Foreskin fibroblast (primary cell): ENCODE measurements at places on chromosomes 12 and 14.

- DNase-seq: no peak
These were observed 68.9 kb downstream of the CMKLR1 start for GRCh38 chr12:108270035-108270848.

DNA sequence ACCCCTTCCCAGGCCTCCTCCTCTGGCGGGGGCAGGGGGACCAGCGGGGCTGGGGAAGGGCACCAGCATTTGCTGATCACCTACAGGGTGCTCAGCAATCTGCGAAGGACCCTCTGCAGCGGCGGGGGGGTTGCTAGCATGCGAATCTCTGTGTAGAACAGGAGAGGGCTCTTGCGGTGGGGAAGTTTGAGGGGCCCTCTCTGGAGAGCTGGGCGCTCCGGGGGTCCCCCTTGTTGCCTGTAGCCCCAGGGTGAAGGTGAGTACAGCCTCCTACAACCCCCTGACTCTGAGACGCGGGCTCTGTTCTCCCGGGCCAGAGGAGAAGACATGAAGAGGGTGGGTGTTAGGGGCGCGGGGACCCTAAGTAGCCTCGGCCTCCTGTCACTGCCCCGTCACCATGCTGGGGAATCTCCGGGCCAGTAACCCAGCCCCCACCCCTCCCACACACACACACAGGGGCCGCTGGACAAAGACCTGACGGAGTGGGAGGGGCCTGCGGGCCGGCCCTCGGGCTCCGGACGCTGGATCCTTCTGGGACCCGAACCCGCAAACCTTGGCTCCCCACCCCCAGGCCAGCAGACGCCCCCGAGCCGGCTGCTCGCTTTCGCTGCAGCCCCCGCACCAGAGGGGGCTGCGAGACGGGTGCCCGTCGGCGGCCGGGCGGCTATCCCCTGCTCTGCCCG is 734 bp downstream of the FIGNL2 start:
- DNase-seq: no peak

- DNase-seq: peak; percentile 84
These were observed 1.7 kb downstream of the TPCN1 start for GRCh38 chr12:113222730-113223531.

GRCh38 chr12:127560041-127560478 is 706.9 kb upstream of the TMEM132C start:
- DNase-seq: no peak

DNA sequence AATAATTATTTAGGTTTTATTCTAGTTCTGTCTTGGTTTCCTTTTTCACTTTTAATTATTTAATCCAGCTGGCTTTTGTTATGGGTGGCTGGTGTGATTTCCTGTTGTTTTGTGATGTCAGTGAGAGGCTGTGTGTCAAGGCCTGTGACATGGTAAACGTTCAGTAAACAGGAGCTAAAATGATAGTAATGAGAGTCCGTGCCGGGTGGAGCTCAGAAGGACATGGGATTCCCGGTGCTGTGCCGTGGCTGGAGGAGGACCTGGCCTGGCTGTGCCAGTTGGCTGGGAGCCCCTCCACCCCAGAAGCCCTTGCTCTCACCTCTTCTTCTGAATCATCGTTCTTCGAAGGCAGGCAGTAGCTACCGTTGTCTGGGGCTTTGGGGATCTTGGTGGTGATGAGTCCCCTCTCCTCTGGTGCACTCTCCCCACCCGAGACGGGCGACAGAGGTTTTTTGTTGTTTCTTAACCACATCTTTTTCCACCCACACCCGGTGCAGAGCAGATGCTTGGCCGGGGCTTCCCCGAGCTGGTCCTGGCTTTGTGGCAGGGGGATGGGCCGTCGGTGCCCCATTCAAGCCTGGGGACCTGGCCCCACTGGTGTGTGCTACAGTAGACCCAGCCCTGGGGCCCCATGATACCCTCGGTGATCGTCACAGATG is 29.1 kb downstream of the SH2B3 start:
- DNase-seq: peak; percentile 76

- DNase-seq: no peak
These were observed 64.2 kb downstream of the ADCK1 start for GRCh38 chr14:77864085-77864484.

DNA sequence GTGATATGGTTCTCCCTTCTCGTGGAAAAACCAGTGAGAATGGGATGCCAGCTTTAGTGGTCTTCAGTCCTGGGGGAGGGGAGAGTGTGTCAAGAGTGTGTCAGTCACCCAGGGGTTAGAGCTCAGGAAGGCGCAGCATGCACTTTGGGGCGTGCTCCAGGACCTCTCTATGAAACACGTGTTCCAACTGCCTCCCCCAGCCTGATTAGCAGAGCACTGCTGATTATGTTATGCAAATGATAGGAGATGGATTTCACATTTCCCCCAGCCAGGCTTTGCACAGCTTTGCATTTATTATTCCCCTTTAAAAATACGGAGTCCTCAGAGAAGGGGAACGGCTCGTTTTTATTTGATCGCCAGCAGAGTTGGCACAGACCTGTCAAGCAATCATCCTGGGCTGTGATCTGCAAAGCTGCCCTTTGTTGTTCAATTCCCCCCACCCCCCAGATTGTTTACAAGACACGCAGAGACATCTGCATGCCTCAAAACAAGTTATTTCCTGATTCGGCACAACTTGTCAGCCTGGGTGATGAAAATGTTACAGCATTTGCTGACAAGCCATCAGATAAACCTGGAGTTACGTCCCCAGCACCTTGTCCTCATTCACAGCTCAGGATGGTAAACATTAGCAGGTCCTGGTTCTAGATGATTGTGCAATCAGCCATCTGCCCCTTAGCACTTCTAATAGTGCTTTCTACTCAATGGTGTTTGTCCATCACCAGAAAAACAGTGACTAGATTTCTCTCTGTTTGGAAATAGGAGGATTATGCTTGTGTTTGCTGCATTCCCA is 196.5 kb downstream of the NOVA1 start:
- DNase-seq: no peak

- no peak for DNase-seq
These were observed 122.8 kb downstream of the ATXN7L3B start for GRCh38 chr12:74660442-74660841.

DNA sequence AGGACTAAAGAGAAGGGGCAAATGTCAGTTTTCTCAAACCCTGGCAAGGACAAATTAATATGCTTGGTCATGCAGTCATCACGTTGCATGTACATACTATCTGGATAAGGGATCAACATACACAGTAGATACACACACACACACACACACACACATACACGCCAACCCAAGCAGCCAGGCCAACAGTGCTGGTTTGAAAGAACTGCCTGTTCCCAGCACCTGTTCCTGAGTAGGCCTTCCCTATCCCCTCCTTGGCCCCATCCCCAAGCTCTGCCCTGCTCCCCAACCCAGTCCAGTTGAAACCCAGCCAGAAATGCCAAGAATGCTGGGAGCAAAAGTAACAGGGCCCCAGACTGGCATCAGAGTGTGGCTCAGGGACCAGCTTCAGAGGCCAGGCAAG is 4.4 kb downstream of the ITGA7 start:
- no peak for DNase-seq

DNA sequence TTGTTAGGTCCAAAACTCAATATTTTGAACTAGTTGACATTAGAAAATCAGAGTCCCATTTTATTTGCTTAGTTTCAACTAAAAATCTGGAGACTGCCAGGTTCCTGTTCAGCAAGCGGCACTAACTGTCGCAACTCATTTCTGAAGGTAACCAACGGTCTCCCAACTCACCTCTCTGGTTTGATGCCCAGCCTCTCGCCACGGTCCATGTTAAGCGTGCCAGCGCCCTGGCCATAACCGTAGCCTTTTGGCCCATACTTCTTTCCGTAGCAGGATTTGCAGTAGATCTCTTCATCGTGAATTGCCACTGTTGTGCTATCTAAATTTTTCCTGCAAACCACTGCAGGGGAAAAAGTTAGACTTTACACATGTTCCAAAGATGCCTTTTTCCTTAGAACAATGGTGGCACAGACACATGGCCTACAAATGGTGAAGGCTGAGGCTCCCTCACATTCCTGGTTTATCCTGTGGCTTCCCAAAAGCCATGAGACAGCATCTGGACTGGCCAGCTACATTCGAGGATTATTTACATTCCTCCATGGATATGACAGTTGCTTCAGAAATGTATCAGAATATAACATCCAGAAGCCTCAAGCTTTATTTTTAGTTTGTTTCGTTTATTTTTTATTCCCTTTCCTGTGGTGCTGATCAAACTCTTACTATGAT is 15.7 kb downstream of the CSRP2 start:
- DNase-seq: peak; percentile 84

DNA sequence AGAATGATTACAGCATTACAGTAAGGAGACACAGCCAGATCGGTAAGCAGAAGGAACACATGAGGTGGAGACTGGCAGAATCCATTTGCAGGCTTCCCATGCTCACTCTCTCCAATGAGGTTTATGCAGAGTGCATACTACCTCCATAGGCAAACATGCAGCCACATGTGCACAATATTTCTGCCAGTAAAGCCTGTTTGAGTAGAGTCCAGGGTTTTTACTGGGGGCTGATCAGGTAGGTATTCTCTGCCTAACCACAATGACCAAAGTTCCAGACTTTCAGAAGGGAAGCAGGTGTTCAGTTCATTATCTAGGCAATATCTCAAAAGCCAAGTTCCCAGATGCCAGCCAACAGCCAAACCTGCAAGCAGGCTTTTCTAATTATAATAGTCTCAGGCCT is 31.1 kb downstream of the INTS13 start:
- no peak for DNase-seq

DNA sequence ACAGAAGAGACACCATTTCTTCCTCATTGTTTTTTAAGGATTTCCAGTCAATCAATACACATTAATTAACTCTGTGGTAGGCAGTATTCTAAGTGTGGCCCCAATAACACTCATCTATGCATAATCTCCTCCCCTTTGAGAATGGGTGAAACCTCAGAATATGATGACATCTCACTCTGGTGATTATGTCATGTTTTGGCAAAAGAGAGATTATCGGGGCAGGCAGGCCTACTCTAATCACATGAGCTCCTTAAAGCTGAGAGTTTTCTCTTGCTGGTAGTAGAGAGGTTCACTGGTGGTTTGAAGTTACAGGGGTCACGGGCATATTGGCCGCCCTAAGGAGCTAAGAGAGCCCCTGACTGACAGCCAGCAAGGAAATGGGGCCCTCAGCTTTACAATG is 7.1 kb upstream of the LGMN start:
- peak; percentile 21 for DNase-seq

DNA sequence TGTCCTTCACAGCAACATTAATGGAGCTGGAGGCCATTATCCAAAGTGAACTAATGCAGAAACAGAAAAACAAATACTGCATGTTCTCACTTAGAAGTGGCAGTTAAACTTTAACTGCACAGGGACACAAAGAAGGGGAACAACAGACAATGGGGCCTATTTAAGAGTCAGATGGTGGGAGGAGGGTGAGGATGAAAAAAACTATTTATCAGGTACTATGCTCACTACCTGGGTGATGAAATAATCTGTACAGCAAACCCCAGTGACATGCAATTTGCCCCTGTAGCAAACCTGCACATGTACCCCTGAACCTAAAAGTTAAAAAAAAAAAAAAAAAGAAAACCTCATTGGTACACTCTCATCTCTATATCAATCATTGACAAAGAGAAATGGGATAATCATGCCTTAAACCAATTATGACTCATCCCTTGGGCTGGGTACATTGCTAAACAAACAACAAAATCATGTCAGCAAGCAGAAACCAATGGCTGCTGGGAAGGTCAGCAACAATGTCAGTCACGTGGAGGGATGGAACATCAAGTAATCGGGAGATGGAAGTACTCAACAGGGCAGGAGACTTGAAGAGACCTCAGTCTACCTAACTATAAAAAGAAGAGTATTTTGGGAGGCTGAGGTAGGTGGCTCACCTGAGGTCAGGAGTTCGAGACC is 479.2 kb downstream of the RMST start:
- DNase-seq: no peak

GRCh38 chr12:121033625-121034349 is 5.3 kb downstream of the OASL start:
- DNase-seq: peak; percentile 45

DNA sequence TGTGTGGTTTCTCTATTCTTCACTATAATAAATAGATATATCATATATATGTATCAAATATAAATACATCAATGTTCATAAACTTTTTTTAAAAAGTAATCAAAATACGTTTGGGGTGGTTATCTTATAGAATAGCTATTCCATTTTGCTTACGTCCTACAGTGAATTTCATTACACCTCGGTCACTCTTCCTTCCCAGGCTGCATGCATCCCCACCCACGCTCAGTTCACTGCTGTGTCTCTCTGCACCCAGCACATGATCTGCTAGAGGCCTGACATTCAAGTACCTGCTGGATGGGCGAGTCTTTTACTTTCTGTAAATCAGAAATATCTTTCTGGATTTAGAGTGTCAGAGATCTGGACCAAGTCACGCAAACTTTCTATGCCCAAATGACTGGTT is 3.6 kb downstream of the STX2 start:
- no peak for DNase-seq

- DNase-seq: no peak
These were observed 788 bp downstream of the KRT72 start for GRCh38 chr12:52600475-52600874.

GRCh38 chr14:75521415-75522199 is 662 bp upstream of the BATF start:
- no peak for DNase-seq

- DNase-seq: no peak
These were observed 134.6 kb downstream of the RBM19 start for GRCh38 chr12:113831476-113831875.
